ENCODE measurements at places on chromosomes 7 and 10.

- no peak for DNase-seq
These were observed 813.2 kb upstream of the AUTS2 start for GRCh38 chr7:68785036-68785435.

- no peak for DNase-seq
These were observed 1126.1 kb upstream of the LRRN3 start for GRCh38 chr7:109964780-109965179.

DNA sequence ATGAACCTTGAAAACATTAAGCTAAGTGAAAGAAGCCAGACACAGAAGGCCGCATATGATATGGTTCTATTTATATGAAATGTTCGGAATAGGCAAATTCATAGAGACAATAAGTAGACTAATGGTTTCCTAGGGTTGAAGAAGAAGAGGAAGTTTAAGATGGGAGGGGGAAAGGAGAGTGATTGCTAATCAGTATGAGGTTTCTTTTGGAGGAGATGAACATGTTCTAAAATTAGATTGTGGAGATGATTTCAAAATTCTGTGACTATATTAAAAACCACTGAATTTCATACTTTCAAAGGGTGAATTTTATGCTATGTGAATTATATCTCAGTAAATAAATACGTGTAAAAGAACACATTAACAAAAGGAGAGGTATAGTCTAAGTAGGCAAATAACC lies 176.4 kb upstream of the HPS1 start:
- no peak for DNase-seq

- no peak for DNase-seq
These were observed 156.0 kb downstream of the PLCE1 start for GRCh38 chr10:94149702-94150101.
